ENCODE measurements at places on chromosomes 3 and 15. TPM values are rescaled to one million over a fixed set of nuclear protein-coding genes. Genes with fewer than 3 reads are reported as not detected.

MYH15 gene
- 0.02 TPM for total RNA-seq

CILP gene
- 0.18 TPM for total RNA-seq

GRCh38 chr3:139202226-139202958 is 141.4 kb upstream of the MRPS22 start:
- DNase-seq = no peak
- no peaks in the 10 kb centered on the region for H3K4me1 ChIP-seq
- H3K27me3 ChIP-seq = no peaks in the 10 kb centered on the region
- no peak overlapping the region for H3K4me3 ChIP-seq
- H3K27ac ChIP-seq = no peak overlapping the region

GRCh38 chr3:117201901-117202774 is 492.6 kb downstream of the TUSC7 start:
- H3K36me3 ChIP-seq = no peaks in the 10 kb centered on the region
- H3K4me1 ChIP-seq = no peaks in the 10 kb centered on the region
- H3K4me3 ChIP-seq = no peak overlapping the region
- no peak overlapping the region for H3K27ac ChIP-seq

DNA sequence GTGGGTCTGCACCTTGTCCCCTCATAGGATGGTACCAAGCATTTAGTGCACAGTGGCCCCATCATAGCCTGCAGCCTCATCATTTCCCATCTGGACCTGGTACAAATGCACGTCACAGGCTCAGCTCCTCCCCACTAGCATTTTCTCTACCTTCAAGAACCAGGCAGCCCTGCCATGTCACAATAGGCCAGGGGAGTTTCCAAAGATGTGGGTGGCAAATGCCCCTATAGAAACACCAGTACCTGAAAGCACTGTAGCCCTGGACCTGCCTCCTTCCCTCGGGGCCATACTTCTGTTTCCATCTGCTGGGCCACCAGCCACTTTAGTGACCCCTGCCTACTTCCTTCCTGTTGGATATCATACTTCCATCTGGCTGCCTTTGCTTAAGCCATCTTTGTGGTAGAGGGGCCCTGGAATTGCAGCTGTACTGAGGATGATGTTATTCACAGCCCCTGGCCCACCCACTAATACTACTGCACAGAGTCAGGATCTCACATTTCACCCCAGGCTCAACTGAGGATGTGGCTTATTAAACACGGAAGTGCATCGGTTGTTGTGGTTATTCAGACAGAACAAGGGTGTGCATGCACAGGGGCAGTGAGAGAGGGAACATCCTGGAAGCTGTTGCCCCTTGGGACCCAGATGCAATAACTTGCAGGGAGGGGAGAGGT is 3.8 kb downstream of the TCTA start:
- H3K4me1 ChIP-seq = peaks cover 60% of the 10 kb centered on the region
- H3K27me3 ChIP-seq = no peaks in the 10 kb centered on the region
- peak overlapping the region; percentile 94 for H3K27ac ChIP-seq
- peak overlapping the region; percentile 67 for H3K4me3 ChIP-seq
- DNase-seq = peak; percentile 50

GRCh38 chr3:171986176-171986575 is 53.2 kb upstream of the FNDC3B start:
- no peak for DNase-seq
- H3K27ac ChIP-seq = no peak overlapping the region
- no peak overlapping the region for H3K4me3 ChIP-seq
- no peaks in the 10 kb centered on the region for H3K36me3 ChIP-seq
- H3K4me1 ChIP-seq = no peaks in the 10 kb centered on the region

- no peak overlapping the region for H3K4me3 ChIP-seq
- H3K27ac ChIP-seq = no peak overlapping the region
- DNase-seq = no peak
- H3K36me3 ChIP-seq = no peaks in the 10 kb centered on the region
- no peaks in the 10 kb centered on the region for H3K4me1 ChIP-seq
These were observed 393.3 kb downstream of the FEZF2 start for GRCh38 chr3:61980041-61980440.
